ENCODE measurements at places on chromosomes 2 and 18.

DNA sequence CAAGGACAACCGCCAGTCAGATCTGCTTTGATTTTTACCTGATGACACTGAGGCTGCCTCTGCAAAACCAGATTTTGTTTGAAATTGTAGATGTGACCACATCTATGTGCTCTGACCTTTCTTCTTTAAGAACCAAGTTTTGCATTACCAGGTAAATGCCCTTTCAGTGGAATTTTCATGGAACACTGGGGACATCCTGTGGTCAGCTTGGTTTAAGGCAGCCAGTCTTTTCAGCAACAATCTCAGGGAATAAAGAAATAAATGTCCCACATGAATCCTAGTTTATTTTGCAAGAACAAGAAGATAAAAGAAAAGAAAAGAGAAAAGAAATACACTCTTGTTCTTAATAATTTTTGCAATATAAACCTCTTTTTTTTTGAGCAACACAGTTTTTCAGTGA, 90.6 kb downstream of the POU3F3 start:
- DNase-seq: no peak

DNA sequence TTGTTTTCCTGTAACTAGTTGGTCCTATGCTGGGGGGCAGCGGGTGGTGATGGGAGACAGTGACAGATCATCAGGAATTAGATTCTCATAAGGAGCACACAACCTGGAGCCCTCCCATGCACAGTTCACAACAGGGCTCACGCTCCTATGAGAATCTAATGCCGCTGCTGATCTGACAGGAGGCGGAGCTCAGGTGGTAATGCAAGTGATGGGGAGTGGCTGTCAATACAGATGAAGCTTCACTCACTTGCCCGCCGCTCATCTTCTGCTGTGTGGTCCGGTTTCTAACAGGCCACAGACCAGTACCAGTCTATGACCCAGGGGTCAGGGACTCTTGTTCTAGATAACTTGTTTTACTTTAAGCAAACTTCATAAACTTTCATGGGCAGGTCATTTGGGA, 205.3 kb upstream of the SLC14A2 start:
- DNase-seq: no peak

GRCh38 chr2:190979906-190980629, 33.9 kb downstream of the STAT1 start:
- DNase-seq: no peak

DNA sequence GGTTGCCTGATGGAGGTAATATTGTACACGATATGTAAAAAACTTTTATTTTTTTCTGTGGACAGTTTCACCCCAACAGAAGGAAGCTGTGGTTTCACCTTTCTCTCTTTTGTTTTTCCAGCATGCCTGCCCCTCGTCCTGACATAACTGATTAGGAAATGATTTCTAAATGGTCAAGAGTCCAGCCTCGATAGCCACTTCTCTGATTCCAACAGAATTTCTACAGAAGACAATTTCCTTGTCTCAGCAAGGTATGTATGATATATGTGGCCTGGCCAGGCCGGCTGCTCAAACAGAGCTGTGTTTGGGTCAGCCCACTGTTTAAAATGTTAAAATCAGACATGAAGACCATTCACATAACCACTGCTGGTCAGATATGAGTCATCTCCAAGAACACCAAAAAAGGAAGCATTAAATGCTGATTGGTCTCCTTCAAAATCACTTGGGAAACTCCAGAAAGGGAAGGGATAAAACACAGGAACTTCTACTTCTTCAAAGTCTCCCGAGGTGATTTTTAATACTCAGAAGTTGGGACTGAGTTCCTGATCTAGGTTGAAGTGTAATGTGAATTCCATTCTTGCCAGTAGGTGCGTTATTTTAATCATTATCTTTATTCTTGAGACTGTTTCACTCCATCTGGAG, 22.3 kb downstream of the ATP8B1 start:
- DNase-seq: no peak

- no peak for DNase-seq
Measured at GRCh38 chr18:76667603-76668002, 154.8 kb upstream of the ZNF236 start.

Measured in GM19239 (cell line).